ENCODE measurements at places on chromosomes 4 and X.

DNA sequence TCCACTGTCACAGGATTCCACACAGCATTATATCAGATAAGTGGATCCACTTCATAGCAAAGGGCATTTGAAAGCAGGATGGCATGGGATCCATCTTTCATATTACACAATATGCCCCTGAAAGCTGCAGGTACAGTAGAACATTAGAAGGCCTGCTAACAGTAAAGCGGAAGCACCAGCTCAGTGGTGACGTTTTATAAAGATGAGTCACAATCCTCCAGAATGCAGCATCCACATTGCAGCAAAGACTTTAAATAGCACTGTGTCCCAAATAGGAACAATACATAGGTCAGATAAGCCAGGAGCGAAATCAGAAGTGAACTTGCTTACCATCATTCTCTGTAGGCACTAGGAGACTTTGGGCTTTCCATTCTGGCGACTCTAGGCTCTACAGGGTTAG lies 609.5 kb upstream of the FAT1 start:
- DNase-seq = no peak

GRCh38 chr4:38385093-38386004 lies 278.6 kb upstream of the KLF3 start:
- DNase-seq = no peak

GRCh38 chr4:123749383-123749782 lies 352.8 kb downstream of the SPRY1 start:
- DNase-seq = no peak

DNA sequence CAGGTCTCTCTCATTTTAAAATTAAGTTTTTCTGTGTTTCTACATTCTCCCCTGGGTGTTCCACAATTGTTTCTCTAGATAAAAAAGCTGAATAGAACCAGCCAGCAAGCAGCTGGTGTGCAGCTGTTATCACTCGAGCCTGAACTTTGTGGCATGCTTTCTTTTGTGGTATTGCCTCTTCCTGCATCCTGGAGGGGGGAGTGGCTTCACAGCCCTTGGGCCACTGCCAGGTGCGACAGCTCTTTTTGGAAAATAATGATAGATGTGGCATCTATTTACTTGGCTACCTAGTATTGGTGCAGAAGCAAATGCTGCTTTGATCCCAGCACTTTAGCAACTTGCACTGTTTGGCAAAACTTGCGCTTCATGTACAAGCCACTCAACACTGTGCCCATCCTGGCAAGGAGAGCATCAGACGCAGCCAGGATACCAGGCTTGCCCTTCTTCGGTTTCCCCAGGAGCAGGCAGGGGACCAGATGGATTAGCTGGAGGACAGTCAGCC lies 69.4 kb downstream of the HMGB2 start:
- DNase-seq = no peak

DNA sequence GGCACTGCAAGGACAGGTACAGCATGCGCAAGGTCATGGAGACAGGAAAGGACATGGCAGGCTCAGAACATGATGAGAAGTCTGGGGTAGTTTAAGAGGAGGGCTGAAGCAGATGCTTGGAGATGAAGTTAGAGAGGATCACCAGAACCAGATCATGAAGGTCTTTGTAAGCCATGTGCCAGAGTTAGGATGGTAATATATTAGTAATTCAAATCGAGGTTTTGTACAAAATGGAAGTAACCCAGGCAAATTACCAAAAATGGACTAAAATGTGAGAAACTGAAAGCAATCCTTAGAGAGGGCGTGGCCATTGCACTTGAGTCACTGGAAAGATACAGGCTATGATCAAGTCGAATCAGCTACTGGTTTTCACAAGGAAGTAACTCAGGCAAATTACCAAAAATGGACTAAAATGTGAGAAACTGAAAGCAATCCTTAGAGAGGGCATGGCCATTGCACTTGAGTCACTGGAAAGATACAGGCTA lies 13.5 kb downstream of the RXFP1 start:
- DNase-seq = no peak

GRCh38 chrX:98409867-98410266 lies 1526.2 kb downstream of the RPA4 start:
- DNase-seq = no peak

DNA sequence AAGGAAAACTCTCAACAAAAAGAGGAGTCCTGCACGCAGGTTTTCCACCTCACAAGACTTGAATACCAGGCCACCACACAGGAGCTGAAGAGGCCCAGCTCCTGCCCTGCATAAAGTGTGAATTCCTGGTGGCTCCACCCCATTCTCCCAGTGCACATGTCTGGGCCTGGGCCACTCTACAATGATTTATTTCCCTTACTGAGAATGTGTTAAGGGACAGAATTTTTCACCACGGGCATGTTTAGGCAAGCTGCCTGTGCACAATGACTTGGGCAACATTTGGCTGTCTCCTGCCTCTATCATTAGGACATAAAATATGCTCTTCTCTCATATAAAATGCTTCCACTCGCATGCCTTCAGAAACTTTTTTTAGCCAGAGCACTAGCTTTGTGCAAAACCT lies 197.1 kb downstream of the SLC7A11 start:
- DNase-seq = no peak

GRCh38 chr4:82248903-82249632 lies 124.7 kb downstream of the HNRNPD start:
- DNase-seq = no peak

DNA sequence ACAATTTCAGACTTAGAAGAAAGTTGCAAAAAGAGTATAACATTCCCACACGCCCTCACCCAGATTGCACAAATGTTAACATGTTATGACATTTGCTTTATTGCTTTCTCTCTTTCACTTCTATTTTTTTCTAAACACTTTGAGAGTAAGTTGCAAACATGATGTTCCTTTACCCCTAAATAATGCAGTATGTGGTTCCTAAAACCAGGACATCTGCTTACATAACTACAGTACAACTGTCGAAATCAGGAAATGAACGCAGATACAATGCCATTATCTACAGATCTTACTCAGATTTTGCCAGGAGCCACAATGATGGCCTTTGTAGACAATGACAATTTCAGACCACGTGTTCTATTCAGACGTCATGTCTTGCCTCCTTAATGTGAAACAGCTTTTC lies 22.4 kb downstream of the SH3TC1 start:
- no peak for DNase-seq

DNA sequence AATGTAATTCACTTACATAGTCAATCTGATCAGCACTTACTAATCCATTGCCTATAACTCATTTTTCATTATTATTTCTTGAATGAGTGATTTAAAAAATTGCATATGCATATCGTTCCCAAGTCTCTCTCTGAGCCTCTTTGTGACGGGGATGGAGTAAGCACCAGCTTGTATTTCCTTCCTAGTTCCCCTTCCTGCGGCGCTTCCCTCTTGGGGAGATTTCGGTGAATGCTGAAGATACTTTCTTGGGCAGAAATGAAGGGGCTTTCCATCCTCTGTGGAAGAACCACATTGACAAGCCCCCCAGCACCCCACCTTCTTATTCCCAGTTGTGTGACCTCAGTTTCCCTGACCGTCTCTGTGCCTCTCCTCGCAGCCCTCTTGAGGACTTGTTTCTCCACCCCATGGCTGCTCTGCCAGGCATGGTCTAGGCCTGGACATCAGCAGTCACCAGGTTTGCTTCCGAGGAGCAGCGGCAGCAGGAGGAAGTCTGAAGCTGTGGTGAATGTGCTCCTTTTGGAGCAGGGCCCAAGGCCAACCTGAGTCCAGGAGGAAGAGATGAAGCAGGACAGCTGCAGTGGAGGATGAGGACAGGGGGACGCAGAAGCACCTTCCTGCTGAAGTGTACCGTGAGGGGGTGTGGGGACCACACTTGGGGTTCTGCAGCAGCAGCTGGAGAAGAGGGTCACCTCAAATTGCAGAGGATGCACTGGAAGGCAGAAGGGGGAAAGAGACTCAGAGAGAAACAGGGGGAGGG lies 124.9 kb downstream of the IRF2 start:
- no peak for DNase-seq

GRCh38 chr4:24969486-24969885 lies 56.6 kb upstream of the CCDC149 start:
- no peak for DNase-seq

DNA sequence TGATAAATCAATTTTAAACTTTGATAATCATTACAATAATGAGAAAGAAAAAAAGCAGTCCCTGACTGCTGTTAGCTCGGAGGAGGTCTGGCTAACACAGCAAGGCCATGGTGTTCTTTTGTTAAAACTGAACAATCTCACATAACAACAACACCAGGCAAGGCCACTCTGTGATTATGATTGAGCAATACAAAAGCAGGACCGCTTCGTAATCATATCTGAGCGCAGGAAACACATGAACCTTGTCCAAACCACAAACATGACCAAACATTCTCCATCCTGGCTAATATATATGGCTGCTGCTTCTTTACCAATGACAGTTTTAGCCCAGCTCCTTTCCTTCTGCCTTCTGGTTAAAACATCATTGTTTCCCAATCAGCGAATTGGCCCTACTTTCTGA lies 76.8 kb upstream of the DDX53 start:
- no peak for DNase-seq

DNA sequence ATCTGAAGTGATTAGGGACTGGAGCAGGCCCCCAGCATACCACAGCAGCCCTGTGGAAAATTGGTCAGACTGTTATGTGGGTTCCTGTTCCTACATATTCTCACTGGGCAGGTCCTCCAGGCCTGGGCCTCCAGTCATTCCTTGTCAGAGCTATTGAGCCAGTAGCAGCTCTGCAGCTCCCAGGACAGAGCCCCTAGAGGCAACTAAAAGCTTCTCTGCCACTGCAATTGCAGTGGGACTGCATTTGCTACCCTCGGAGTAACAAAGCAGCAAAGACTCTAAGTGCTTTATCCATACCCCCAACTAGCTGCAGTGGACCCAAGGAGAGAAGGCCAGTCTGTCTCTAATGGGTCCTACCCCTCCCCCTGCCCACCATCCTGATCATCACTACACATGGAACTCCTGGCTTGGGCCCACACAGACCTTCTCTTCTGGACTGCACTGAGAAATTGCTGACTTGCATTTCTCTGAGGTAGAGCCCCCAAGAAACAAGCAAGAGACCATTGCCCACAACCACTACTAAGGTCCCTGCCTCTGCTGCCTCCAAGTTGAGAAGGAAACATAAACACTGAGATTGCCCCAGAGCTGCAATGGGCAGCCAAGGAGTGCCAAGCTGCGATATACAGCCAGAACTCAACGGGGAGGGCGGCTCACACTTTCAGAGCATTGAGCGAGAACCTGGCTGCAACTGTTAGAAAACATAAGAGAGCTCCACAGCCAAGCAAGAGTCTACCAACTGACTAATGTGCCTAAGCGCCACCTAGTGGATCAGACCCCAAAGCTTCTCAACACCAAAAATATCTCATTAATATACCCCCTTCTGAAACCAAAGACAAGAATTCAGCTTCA lies 738.7 kb upstream of the NDST4 start:
- no peak for DNase-seq

GRCh38 chr4:168449719-168450452 lies 30.4 kb downstream of the DDX60L start:
- no peak for DNase-seq

DNA sequence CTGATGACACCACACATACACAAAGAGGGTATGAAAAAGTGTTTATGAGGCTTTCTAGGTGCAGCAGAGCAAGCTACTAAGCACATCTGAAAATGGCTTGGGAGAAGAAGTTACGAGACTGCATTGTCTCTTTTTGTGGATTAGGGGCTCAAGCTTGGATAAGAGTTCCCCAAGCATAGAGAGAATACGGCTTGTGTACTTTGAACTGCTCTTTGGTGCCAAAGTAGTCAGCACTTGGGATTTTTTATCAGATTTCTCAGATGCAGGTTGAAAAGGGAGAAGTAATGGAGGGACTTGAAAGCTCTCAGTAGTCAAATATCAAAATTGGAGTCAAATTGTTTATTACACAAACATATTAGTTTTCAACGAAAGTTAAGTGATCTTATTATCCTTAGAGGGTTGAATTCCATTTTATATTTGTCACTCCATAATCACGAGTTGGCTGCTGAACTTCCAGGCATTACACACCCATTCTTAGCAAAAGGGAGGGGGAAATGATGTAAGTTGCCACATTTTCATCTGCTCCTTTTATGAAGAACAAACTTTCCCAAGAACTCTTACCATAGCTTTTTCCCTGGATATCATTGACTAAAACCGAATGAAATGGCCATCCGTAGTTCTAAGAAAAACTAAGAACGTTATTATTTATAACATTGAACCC lies 1904.9 kb downstream of the PCDH7 start:
- DNase-seq = no peak

DNA sequence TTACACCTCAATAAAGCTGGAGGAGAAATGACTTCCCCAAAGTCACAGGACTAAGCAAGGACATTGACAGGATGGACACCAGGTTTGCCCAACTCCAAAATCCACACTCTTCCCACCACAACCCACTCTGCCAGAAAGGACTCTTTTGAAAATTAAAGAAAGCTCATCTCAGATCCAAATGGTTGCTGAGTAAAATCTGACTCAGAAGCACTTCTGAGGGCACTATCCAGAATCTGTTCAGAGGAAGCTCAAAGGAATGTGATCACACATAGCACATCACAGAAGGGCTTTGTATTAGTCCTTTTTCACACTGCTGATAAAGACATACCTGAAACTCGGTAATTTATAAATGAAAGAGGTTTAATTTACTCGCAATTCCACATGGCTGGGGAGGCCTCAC lies 155.5 kb downstream of the RAB28 start:
- DNase-seq = no peak

DNA sequence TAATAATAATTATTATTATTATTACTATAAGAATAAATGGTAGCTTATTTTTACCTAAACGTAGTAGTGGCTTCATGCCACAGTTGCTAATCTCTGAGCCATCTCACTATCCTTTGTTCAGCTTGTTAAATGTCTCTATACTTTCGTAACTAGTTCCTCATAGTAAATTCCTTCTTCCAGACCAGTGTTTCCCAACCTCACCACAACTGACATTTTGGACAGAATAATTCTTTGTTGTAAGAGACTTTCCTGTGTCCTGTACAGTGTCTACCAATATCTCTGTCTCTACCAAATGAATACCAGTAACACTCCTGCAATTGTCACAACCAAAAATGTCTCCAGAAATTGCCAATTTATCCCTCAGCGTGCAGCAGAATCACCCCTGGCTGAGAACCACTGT lies 1040.9 kb downstream of the DMD start:
- no peak for DNase-seq

DNA sequence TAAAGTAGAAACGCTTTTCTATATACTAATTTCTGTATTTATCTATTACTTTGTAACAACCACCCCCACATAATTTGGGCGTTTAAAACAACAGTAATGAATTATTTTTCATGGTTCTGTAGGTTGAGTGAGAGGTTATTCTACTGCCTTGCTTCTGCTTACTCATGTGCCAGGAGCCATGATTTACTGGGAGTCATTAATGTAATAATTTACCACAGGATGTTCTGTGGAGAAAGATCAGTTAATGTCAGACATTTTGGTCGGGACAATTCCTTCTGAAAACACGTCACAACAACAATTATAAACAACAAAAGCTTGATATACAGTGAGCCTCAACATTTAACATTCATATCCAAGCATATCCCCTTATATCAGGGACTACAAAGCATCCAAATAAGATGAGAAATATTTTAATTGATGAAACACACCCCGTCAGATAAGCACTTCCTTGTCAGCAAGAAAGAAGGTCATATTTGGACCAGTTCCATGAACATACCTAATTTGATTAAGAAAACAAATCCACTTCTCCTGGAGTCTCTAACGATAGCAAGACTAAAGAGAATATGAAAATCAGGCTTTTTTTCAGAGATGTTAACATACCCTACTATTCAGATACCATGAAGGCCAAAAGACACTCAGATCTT lies 238.5 kb downstream of the PRDM5 start:
- no peak for DNase-seq

All from stimulated activated CD8-positive, alpha-beta memory T cell treated with anti-CD3 and anti-CD28 coated beads, Interleukin-15, amount 100 ng/mL, for 4 hours (primary cell).